ENCODE measurements at places on chromosomes 7 and 10.
A peak's percentile ranks its signal among the peaks of the same experiment; 100 is the strongest.

DNA sequence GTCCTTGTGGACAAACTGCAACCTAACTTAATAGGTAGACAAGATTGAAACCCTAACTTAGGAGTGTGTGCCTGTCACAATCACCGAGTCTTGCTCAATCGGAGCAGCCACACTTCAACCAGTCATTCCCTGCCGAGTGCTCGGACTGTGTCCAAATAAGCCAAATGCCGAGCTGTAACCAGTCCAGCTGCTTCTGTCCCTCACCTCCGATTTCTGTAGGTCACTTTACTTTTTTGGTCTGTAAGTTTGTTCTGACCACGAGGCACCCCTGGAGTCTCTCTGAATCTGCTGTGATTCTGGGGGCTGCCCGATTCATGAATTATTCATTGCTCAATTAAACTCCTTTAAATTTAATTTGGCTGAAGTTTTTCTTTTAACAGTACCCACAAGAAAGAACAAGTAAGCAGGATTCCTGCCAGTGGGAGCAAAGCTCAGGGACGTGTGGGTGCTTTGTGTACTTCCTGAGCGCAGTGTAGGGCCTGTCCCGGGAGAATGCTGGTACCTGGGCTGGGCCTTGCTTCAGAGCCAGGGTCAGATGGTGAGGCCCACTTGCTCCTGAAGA, 140.1 kb downstream of the ACTR3B start:
- no peak for DNase-seq

DNA sequence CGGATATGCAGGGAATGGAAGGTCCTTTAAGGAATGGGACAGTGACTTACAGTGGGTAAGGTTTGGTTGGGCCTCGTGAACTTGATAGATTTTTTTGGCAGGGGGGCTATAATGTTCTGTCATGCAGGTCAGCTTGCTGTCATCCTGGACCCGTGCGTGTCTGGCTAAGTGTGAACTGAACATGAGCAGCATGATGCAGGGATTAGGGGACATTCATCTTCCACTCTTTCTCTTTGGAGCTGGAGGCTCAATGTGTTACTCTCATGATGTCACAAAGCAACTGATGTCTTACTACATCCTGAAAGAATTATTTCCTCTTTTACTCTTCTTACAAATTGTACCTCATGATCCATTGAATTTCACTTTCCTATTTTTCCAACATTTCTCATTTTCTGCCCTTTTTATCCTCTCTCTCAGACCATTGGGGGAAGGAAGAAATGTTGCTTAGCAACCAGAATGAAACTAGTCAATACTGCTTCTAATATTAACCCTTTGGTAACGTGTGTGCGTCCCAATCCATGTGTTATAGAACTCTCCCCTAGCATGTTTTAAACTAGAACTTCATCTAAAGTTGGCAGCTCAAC, 549.1 kb downstream of the LRMDA start:
- no peak for DNase-seq

GRCh38 chr10:116430288-116430687, 2.6 kb downstream of the PNLIPRP3 start:
- DNase-seq = no peak

DNA sequence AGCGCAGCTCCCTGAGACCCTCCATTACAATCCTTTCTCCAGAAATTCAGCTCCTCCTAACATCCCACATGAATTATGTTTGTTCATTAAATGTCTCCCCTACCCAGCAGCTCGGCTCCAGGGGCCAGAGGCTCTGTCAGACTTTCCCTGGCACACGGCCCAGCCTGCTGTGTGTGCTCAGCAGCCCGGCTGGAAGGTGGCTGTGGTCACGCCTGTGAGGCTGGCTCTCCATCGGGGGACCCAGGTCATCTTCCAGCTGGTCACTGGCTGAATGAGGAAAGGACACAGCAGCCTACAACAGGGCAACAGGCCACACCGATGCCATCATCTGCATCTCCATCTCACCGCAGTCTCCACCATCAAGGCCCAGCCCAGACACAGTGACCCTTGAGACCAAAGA, 219.8 kb downstream of the MAD1L1 start:
- peak; percentile 56 for DNase-seq

- DNase-seq = no peak
Observed at GRCh38 chr10:71687480-71687879, 32.1 kb downstream of the C10orf105 start.

DNA sequence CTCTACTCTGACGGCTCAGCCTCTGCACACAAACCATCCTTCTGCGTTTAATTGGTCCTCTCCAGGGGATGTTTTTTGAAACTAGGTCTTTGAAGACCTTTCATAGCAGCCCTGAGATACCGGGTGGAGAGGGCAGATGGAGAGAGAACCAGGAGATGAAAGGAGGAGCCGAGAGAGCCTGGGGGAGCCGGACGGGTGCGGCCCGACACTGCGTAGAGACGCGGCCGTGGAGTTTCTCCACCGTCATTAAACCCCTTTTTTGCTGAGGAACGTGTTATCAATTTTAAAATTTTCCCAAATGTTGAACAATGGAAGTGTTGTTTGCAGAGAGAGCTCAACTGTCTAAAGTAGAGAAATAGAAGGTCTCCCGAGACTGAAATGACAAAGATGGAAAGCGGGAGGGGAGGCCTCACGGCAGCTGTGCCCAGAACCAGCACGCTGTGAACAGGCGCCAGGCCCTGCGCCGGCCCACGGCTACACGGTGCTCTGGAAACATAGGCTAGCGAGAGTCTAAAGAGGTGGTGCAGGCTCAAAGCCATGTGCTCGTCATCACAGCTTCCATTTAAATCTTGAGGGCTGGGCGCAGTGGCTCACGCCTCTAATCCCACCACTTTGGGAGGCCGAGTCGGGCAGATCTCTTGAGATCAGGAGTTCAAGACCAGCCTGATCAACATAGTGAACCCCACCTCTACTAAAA, 307.0 kb downstream of the PTPRN2 start:
- DNase-seq = no peak

DNA sequence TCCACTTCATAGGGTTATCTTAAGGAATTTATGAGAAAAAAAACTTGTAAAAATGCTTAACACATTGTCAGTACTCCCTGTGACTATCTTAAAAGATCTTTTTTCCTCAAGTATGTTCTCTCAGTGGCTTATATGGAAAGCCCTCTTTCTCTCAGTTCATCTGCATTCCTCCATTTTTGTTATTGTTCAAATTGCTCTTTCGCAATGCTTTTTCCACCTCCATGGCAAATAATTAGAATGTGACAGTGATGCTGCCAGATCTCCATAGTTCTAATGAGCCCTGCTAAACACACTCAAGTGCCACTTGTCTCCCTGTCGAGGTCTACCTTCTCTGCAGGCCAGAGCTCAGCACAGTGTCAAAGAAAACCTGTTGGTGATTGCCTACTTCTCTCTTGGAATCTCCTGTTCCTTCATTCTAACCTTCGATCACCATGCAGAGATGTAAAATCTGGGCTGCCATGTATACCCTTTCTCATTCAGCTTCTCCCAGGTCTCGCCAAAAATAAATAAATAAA, 37.2 kb upstream of the ABCB5 start:
- DNase-seq = no peak

DNA sequence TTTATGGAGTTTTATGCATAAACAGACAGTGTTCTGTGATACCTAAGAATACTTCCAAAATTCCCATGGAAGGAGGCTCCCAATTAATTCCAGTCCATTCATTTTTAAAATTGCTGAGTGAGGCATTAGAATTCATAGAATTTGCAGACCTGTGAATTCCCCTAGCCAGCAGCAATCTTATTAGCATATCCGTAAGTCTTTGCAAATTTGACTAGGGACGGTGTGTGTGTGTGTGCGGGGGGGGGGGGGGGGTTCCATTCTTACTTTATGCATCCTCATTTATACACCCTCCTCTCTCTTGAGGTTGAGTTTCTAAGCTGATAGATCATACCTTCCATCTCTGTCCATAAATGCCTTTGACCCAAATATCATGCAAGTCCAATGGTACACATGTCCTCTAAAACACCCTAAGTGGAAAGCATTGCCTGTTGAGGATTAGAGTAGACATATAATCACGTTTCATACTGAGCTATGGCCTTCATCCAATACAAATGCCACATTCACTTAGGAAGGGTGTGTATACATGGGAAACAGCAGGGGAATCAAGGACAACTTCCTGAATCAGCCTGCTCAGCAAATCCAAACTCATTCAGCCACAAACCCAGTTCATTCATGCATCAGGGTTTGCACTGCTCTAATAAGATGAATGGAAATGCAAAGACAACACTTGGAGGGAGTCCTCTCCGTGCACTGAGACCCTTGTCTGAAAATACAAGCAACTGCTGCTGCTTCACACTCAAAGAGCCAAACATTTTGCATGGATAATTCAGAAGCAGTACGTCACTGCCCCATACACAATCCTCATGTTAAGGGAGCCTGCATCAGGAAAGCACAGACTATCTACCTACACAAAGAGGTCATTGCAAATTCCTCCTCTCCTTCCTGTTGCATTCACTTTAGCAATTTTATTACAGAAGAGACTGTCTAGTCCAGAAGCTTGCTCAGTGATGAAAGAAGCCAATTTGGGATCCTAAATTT, 350.8 kb downstream of the KCNMA1 start:
- no peak for DNase-seq

DNA sequence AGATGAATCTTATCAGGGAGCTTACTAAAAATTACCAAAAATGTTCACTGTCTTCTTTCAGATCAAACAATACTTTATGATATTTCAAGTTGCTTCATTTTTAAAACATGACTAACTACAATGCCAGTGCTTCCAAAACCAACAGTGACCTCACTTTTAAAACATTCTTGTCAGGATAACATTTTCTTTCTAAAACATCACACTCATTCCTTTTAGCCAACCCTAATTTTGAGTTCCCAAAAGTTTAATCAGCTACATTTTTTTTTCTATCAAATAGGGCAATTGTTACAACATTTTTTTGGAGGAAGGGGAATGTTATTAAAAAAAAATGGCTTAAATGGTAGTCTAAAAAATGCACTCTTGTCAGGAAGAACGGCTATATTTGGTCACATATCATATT, 37.3 kb downstream of the RTKN2 start:
- DNase-seq = peak; percentile 92

- no peak for DNase-seq
Observed at GRCh38 chr7:70951271-70951962, 180.5 kb upstream of the GALNT17 start.
